ENCODE measurements at places on chromosomes 11 and 22. TPM values are rescaled to one million over a fixed set of nuclear protein-coding genes. Genes with fewer than 3 reads are reported as not detected.

DNA sequence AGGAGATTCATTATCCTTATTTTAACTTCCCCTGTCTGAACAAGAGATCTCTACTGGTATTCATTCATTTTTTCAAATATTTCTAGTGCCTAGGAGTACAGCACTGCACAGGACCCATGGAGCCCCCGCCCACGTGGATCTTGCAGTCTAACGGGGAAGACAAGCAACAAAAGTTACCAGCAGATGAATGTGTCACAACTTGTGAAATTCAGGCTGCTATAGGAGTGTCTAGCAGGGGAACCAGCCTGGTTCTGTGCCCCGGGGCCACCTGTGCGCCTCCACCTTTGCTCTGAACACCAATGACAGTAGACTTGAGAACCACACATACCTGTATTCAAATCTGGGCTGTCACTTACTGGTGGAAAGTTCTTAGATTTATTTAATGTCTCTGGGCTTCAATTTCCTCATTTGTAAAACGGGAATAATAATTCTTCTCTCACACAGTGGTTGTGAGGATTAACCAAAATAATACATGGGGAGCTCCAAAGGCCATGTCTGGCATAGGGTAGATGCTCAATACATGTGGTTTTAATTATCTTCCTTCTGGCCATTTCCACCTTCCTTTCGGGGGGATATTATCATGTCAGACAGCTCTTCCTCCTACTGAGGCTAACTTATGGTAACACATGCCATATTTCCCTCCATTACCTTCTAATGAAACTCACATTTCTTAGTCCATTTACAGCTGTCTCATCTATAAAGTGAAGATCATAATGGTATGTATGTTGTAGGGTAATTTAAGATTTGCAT is 17.8 kb downstream of the POU2AF1 start:
- H3K27me3 ChIP-seq, result no peaks in the 10 kb centered on the region
- no peaks in the 10 kb centered on the region for H3K36me3 ChIP-seq
- no peaks in the 10 kb centered on the region for H3K4me1 ChIP-seq
- H3K27ac ChIP-seq, result no peak overlapping the region
- no peak overlapping the region for H3K4me3 ChIP-seq
- no peak for DNase-seq

FOLR2 gene
- not detected for total RNA-seq

GRCh38 chr11:128685402-128686020 is 8.4 kb upstream of the FLI1 start:
- DNase-seq, result peak; percentile 25
- H3K27me3 ChIP-seq, result peaks cover 100% of the 10 kb centered on the region

CASP1 gene
- total RNA-seq, result not detected

- no peaks in the 10 kb centered on the region for H3K27me3 ChIP-seq
- H3K36me3 ChIP-seq, result no peaks in the 10 kb centered on the region
- DNase-seq, result no peak
- H3K27ac ChIP-seq, result no peak overlapping the region
- no peak overlapping the region for H3K4me3 ChIP-seq
Observed at GRCh38 chr11:44628730-44629700, 63.6 kb downstream of the CD82 start.

COPB1 gene
- total RNA-seq, result 104 TPM

HORMAD2 gene
- total RNA-seq, result not detected

GRCh38 chr11:121134741-121135312 is 33.8 kb downstream of the TECTA start:
- no peak for DNase-seq
- no peaks in the 10 kb centered on the region for H3K4me1 ChIP-seq
- H3K27ac ChIP-seq, result no peak overlapping the region
- no peak overlapping the region for H3K4me3 ChIP-seq
- H3K36me3 ChIP-seq, result no peaks in the 10 kb centered on the region
- H3K27me3 ChIP-seq, result no peaks in the 10 kb centered on the region

- no peaks in the 10 kb centered on the region for H3K36me3 ChIP-seq
- H3K27ac ChIP-seq, result no peak overlapping the region
- peaks cover 73% of the 10 kb centered on the region for H3K27me3 ChIP-seq
Observed at GRCh38 chr22:50528682-50529415, 963 bp downstream of the TYMP start.

GRCh38 chr22:26502688-26503561 is 9.3 kb downstream of the TFIP11 start:
- no peaks in the 10 kb centered on the region for H3K27me3 ChIP-seq
- H3K36me3 ChIP-seq, result peaks cover 64% of the 10 kb centered on the region

GRCh38 chr11:117573326-117573725 is 223.7 kb downstream of the DSCAML1 start:
- no peak for DNase-seq
- no peak overlapping the region for H3K27ac ChIP-seq
- no peak overlapping the region for H3K4me3 ChIP-seq

BDNF gene
- 5.1 TPM for total RNA-seq
